KBM-7 (cell line): ENCODE measurements at places on chromosomes 3 and 15.

DNA sequence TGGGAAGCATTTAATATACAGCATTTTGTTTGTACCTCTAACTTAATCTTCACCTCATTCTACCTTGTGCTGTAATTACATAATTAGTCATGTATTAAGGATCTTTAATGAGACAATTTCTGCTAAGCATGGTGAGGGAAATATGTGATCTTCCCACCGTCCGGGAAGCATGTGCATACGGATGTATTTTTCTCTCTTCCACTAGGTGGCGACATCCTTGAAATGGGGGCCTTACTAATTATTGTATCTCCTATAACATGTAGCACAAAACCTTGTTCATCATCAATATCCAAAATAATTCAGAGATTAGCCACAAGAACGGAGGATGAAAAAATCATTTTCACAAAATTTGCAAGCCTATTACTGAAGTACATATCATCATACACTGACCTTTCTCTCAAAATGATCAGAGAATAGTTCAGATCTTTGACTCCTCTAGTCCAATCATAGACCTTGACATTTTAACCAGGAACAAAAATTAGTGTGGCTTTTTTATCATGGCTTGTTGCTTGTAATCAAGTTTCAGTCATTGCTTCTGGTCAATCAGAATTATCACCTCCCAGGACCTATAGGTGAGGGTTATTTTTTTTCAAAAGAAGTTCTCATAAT is 148.9 kb upstream of the GBE1 start:
- peak; percentile 70 for DNase-seq

GRCh38 chr15:100731267-100732152 is 129.1 kb downstream of the ASB7 start:
- no peak for DNase-seq

DNA sequence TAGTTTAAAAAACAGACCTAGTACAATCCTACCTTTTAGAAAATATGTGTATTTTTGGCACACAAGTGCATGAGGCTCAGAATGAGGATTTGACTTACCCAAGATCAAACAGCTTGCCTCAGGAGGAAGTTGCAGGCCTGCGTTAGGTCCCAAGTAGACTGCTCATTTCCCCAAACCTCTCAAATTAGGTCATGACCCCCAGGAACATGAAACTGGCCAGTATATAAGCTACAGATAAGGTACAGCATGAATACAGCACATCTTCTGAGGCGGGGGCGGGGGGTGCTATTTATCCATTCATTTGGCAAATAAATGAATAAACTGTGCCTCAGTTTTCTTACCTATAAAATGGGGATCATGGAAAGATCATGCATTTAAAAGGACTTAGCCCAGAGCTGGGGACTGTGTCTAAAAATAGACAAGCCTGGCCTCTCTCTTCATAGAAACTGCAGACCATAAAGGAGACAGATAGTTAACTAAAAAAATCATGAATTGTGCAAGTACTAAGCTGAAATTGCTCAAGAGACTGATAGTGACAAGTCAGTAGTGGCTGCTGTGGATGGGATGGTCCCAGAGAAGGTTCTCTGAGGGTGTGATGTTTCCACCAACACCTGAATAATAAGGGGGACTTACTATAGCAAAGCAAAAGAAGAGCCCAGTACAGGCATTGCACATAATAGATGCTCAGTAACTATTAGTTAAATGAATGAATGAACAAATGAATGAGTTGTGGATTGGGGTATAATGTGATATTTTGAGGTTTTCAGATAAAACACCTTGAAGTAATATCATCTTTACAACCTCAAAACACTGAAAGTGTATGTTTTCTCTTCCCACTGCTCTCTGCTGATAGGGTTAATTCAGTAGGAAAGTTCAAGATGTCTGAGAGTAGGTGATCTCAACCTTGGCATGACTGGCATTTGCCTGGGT is 258.5 kb upstream of the PROK2 start:
- no peak for DNase-seq

GRCh38 chr3:136617198-136617597 is 135.0 kb downstream of the STAG1 start:
- peak; percentile 30 for DNase-seq

DNA sequence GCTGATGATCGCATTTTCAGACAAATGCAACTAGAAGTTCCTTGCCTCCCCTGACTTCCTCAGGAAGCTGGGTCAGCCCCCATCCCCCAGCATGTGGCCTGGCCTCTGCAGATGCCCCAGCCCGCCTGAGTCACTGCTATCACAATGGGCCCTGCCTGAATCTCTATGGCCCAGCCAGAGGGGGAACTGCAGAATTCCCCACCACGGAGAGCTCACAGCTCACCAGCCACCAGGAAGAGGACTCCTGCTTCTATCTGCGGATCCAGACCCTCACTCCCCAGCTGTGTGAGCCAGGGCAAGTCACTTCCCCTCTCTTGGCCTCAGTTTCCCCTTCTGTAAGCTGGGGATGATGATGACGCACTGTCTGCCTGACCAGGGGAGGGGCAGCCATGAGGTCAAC is 6.9 kb downstream of the PLXND1 start:
- DNase-seq, result peak; percentile 89
